ENCODE measurements at places on chromosomes 7 and 10. TPM values are rescaled to one million over a fixed set of nuclear protein-coding genes. Genes with fewer than 3 reads are reported as not detected.

Gene ZNF12
- total RNA-seq: 25.5 TPM

Gene OPN1SW
- not detected for total RNA-seq

Gene STEAP1B
- total RNA-seq: 7.4 TPM

Gene ACSM6
- total RNA-seq: not detected

Gene SFTPA1
- not detected for total RNA-seq

Gene COL13A1
- 3.5 TPM for total RNA-seq

Gene HOXA3
- 11.7 TPM for total RNA-seq

Gene WNT8B
- total RNA-seq: not detected

Gene PLCE1
- total RNA-seq: 0.32 TPM

Gene WEE2
- total RNA-seq: 0.32 TPM

Gene PITRM1
- 88.3 TPM for total RNA-seq

Gene PRSS1
- not detected for total RNA-seq

Gene C10orf105
- total RNA-seq: not detected

Gene MNX1
- total RNA-seq: not detected

Gene TDRD1
- total RNA-seq: 0.64 TPM

- no peak for DNase-seq
Measured at GRCh38 chr10:103124420-103125096, 68.5 kb downstream of the NT5C2 start.

DNA sequence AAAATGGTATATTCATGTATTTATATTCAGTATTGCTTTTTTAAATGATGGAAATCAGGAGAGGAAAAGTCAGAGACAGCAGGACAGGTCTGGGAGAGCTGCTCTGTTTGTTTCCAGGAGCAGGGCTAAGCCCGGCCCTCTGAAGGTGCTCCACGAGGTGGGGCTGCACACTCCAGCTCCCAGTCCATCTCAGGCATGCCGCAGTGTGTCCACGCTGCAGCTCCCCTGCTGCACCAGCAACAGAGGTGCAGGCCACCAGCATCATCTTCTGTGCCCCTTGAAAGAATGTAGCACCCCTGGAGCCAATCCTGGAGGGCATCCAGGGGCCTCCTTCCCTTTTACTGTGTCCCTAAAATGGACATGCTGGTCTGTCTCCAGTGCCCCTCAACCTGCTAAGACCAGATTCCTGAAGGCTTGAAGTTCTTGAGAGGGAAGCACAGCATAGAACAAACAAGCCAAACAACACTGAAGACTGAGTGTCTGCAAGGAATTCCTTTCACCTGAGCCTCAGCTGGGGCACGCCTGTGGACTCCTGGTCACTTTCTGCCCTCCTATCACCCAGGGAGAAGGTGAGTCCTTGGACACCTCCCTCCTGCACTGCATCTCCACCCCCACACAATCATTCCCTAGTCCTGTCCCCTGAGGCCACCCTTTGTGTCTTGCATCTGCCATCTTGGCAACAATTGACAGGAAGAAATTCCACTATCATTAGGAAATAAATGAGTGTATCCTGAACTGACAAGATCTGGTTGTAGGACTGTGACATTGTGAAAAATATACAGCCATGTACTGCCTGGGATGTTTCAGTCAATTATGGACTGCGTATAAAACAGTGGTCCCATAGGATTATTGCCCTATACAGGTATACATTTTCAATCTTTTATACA lies 100.5 kb downstream of the CXCL12 start:
- no peak for DNase-seq

- no peak for DNase-seq
Measured at GRCh38 chr10:113471241-113471996, 81.4 kb upstream of the HABP2 start.

GRCh38 chr10:75101416-75102251 lies 9.8 kb upstream of the SAMD8 start:
- DNase-seq: no peak

DNA sequence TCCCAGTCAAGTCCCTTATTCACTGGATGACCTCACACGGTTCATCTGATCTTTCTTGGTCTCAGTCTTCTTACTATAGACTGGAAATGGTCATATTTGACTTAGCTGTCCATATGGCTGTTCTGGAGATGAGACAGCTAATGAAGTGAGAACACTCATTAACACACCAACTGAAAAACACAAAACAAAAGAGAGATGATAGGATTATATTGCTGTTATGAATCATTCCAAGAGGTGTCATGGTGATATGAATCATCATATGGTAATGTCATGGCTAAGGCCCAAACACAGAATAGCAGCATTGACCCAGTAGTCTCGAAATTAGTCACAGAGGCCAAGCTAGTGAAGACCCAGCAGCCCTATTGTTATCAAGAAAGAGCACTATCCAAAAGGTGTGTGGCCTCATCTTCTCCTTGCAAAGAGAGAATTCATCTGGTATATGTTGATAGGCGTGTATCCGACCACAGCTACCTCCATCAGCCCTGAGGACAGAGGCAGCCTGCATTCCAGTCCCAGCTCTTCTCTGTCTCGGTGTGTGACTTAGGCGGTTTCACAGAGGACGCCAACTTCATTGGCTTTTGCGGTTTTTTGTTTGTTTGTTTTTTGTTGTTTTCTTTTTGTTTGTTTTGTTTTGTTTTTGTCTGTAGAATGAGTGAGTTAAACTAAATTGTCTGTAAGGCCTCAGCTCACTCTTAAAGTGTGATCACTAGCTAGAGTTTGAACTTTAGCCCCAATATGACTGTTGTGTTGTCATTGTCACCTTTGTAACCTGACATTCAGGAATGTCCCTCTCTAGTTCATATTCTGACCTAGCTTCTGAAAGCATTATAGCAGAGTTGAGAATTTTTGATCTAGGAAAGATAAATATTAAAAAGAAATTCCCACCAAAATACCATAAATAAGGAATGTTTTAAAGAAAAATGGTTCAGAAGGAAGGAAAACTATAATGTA lies 97.4 kb upstream of the PDCD4 start:
- DNase-seq: peak; percentile 27

GRCh38 chr10:29131952-29132547 lies 156.8 kb upstream of the LYZL1 start:
- DNase-seq: no peak

GRCh38 chr7:130099331-130099730 lies 29.0 kb downstream of the KLHDC10 start:
- no peak for DNase-seq

GRCh38 chr7:127620406-127621233 lies 2.7 kb upstream of the PAX4 start:
- no peak for DNase-seq

- DNase-seq: no peak
Measured at GRCh38 chr7:121503730-121504129, 107.6 kb upstream of the FAM3C start.

DNA sequence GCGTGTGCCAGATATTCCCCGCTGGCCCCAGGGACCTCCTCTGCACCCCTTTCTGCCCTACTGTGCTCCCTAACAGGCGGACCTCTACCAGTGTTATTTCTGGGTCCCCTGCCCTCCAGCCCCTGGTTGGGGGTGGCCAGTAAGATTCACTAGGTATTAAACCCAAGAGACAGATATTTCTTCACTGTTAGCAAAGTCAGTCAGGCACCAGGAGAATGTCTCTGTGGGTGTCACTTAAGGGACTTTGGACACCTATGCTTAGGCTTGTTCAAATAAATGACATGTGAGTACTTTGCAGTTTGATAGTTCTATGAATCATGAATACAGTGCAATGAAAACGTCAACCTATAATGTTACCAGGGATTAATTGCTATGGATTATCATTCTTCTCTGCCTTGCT lies 234.3 kb upstream of the IGFBP3 start:
- DNase-seq: no peak

GRCh38 chr10:29304264-29304994 lies 15.6 kb downstream of the LYZL1 start:
- peak; percentile 82 for DNase-seq

- peak; percentile 44 for DNase-seq
Measured at GRCh38 chr7:11726794-11727155, 105.2 kb downstream of the THSD7A start.

DNA sequence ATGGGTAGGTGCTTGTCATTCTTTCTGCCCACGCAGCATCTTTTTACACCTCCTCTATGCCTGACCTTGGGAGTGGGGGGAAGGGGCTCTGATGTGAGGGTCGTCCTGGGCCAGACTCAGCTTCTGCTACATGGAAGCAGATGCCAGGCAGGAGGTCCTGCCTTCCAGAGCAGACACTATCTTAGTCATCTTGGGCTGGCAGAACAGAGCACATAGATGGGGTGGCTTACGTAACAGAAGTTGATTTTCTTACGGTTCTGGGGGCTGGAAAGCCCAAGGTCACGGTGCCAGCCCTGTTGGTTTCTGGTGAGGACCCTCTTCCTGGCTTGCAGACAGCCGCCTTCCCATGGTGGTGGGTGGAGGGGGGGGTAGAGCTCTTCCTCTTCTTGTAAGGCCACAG lies 159.0 kb downstream of the PRKAG2 start:
- no peak for DNase-seq

DNA sequence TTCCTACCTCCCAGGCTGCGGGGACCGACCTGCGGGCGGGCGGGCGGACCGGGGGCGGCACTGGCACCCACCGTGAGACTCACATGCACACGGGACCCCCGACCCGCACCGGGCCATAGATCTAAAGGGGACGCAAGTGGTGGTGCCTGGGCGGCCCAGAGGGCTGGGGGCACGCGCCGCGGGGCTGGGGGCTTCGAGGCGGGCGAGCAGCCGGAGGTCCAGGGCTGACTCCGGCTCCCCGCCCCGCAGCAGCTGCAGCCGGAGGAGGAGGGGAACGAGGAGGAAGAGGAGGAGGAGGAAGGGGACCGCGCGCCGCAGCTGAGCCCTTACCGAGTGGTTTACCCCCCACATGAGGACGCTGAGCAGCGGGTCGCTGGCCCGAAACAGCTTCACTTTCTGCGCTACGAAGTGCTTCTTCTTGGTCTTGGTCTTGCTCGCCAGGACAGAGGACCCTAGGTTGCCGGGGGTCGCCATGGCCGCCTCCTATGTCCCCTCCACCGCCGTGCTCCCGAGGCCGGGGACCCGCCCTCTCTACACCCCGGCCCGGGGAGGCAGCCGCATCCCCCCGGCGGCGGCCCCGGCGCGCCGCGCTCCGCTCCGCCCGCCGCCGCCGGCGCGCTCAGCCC lies 412 bp downstream of the PIP4K2A start:
- peak; percentile 29 for DNase-seq

GRCh38 chr7:2604608-2605174 lies 27.1 kb upstream of the TTYH3 start:
- DNase-seq: no peak

DNA sequence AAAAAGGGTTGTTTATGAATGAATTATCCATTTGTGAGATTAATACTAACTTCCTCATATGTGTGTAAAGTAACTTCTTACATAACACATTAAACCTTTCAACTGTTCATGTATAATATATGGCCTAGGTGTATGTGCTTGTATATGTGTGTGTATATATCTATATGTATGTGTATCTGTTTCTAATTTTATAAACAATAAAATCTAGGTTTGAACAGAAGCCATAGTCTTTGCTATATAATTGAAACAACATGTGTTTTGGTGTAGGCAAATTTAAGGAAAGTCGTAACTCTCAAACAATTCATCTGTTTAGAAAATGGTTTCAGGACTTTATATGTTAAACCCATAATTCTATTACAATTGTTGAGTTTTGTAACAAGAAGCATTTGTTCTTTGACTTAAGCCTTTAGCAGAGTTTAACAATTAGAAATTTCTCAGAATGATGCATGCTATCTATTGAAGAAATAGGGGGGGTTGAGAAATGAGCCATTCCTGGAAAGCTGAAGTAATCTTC lies 103.3 kb downstream of the BBS9 start:
- no peak for DNase-seq

GRCh38 chr10:650441-650851 lies 39.0 kb downstream of the DIP2C start:
- peak; percentile 22 for DNase-seq

- no peak for DNase-seq
Measured at GRCh38 chr7:15446280-15446679, 115.5 kb downstream of the AGMO start.

DNA sequence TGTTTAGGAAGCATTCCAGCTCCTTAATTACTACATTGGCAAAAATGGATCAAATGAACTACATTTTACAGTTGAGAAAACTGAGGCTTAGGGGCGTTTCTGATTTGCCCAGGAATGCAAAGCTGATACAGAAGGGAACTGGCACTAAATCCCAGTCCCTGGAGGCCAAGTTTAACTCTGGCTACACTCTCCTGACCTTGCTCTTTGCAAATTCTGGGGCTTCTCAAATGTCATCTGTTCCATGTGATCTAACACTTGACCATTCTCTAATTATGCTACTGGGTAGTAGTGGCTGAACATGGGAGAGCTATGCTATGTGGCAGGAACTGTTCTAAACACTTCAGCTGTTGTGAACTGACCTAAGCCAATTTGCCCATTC lies 11.3 kb upstream of the HABP2 start:
- no peak for DNase-seq

- no peak for DNase-seq
Measured at GRCh38 chr10:46229144-46229563, 57.6 kb upstream of the ANTXRL start.

GRCh38 chr7:23410446-23411183 lies 59.7 kb downstream of the IGF2BP3 start:
- DNase-seq: no peak

DNA sequence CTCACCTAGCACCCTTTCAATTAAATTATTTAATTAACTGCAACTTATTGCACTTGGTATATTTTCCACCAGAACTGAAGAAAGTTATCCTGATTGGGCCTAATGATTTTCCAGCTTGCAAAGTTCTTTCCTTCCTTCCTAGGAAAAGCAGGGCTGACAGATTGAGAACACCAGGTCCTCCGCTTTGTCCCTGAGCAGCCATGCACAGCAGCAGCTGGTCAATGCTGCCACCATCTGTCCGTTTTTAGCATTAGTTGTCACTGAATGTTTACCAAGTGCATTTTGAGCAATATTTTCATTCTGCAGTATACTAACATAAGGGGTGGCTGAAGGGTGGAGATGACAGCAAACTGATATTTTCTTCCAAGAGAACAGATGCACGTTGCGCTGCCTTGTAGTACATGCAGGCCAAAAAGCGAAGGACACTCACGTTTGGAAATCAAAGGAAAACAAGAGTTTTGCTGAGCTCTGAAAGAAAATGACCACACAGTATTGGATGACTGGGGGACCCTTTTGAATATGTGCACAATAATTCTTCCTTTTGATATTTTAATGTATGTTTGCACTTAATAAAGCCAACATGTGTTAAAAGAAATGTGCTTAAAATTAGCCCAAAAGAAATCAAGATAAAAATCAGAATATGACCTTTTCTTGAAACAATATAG lies 248.8 kb upstream of the PTN start:
- peak; percentile 83 for DNase-seq

- no peak for DNase-seq
Measured at GRCh38 chr7:107105591-107106245, 61.2 kb downstream of the PRKAR2B start.

DNA sequence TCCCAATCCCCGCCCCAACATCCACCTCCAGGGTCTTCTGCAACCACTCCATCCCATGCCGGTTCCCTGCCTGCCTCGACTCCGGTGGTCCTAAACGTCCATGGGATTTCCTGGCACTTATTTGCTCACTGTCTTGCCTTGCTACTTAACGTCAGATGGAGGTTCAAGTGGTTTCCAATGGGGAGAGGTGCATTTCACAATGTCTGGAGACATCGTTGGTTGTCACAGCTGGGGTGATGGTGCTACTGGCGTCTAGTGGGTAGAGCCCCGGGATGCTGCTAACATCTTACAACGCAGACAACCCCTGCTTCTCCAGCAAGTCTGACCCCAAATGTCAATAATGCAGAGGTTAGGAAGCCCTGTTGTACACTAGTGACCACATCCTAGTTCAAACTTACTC lies 82.9 kb upstream of the ANLN start:
- DNase-seq: no peak

- DNase-seq: no peak
Measured at GRCh38 chr7:79064187-79064823, 389.2 kb downstream of the MAGI2 start.
